ENCODE measurements at places on chromosomes 12 and 14.

- peak; percentile 93 for DNase-seq
Measured at GRCh38 chr14:23115039-23115731, 3.9 kb downstream of the CEBPE start.

- no peak for DNase-seq
Measured at GRCh38 chr14:101061411-101062064, 158.0 kb upstream of the RTL1 start.

DNA sequence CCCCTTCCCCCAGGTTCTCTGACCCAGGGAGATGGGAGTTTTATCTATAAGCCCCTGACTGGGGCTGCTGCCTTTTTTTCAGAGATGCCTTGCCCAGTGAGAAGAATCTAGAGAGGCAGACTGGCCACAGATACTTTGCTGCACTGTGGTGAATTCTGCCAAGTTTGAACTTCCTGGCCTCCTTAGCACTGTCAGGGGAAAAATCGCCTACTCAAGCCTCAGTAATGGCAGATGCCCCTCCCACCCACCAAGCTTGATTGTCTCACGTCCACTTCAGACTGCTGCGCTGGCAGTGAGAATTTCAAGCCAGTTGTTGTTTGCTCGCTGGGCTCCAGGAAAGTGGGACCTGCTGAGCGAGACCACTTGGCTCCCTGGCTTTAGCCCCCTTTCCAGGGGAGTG, 31.7 kb downstream of the KLRK1 start:
- DNase-seq, result no peak

GRCh38 chr12:45468751-45469615, 253.1 kb downstream of the ANO6 start:
- no peak for DNase-seq

DNA sequence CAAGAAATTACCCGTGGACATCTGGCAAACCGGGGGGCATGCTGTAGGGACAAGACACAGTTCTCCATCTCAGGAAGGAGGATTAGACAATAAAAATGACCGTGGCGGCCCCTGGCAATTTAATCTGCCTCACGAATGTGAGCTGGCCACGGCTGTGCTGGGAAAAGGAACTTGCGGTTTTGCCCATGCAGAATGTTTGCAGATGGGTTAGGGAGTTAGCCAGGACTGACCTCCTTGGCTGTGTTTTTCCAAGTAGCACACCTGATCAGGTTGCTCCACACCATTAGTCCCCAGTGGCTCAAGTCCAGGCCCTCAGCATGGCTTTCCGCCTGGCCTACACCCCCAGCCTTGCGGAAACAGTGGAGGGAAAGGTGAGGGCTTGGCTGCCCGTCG, 20.8 kb downstream of the TPCN1 start:
- DNase-seq, result no peak

DNA sequence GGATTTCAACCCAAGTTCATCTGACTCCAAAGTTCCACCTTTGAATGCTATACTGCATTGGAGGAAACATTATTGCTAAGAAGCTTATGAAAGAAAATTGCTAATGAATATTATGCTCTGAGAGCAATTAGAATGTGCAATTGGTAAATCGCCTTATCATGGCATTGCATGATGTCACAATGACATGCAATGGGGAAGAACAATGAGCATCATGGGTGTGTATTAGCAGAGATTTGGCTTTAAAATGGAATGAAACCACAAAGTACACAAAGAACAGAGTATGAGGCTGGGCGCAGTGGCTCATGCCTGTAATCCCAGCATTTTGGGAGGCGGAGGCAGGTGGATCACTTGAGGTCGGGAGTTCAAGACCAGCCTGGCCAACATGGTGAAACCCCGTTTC, 34.7 kb downstream of the FOS start:
- DNase-seq, result no peak

DNA sequence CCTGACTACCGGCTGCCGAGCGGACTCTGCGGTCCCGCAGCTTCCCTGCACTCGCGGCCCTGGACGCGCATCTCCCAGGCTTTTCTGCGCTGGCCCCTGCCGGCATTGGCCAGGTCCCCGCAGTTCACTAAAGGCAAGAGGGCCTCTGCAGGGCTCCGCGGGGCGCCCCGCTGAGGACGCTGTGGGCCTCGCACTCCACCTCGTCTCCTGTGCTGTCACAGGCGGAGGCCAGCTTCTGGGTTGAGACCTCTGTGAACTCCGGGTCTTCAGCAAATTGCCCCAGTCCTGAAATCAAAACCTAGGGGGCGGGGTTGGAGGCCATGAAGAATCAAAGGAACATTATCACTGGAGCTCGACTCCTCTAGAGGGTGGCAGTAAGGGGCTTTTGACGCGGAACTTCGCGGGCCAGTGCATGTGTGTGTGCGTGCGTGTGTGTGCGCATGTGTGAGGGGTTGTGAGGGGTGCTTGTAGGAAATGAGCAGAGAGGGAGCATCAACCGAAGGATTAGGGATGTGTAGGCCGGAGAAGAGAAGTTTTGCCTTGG, 68.5 kb upstream of the CAPRIN2 start:
- DNase-seq, result peak; percentile 15

Measured in suppressor macrophage treated with lipopolysaccharide for 4 hours (primary cell).